ENCODE measurements at places on chromosomes 6 and 20.

- no peak for DNase-seq
Measured at GRCh38 chr20:62378215-62378614, 8.7 kb upstream of the RPS21 start.

- DNase-seq: no peak
Measured at GRCh38 chr6:105058316-105058715, 101.4 kb downstream of the LIN28B start.

- no peak for DNase-seq
Measured at GRCh38 chr6:158040051-158040803, 58.6 kb downstream of the SYNJ2 start.

DNA sequence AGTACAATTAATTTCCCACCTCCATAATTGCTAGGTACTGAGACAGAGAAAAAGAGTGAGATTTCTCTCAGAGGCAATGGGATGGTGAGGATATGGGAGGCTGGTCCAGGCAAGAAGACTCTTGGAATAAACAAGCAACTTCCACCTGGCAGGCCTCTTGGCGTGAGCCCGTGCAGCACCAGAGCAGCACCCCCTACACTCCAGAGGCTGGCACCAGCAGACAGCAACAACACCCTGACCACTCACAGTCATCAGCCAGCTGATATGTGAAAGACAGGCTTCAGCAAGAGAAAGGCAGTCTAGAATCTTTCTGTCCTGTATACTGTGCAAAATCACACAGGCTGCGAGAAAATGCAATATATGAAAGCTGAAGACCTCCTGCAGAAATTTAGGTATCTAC is 59.7 kb downstream of the KIF13A start:
- DNase-seq: peak; percentile 83

GRCh38 chr20:34995192-34995591 is 39.5 kb downstream of the MYH7B start:
- peak; percentile 47 for DNase-seq

- DNase-seq: no peak
Measured at GRCh38 chr20:24795436-24795835, 153.6 kb upstream of the CST7 start.

GRCh38 chr20:22523499-22524392 is 60.6 kb downstream of the FOXA2 start:
- no peak for DNase-seq
